ENCODE measurements at places on chromosomes 12 and 14. TPM values are rescaled to one million over a fixed set of nuclear protein-coding genes. Genes with fewer than 3 reads are reported as not detected.

DNA sequence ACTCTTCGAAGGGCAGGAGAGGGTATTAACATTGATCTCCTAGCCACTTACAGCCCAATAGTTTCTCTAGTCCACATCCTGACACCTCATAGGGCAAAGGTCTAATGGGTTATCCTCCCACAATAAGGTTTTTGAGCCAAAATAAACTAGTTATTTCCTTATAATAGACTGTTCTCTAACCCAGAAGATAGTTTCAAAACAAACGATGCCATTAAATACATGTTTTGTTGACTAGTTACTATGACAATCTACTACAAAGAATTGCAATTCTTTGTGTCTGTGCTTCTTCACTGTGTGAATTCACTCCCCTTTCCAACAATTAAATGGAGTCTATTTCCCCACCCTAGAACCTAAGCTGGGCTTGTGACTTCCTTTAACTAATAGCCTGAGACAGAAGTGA, 6.4 kb upstream of the ACTR10 start:
- DNase-seq = no peak

DNA sequence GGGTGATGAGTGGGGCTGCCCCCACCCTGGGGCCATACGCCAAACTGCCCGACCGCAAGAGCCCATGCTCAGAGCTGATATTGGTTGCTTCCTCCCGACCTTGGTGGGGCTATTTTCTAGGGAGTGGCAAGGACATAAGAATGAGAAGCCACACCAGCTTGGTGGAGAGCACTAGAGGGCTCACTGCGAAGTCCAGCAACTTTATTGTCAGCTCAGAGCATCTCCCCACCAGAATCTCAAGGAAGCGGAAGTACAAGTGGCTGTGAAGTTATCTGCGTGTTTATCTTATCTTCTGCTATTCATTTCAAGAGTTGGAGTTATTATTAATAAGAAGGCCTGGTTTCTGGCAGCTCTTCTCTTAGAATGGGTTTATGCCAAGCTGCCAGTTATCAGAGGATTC, 4.9 kb upstream of the PLXNC1 start:
- no peak for DNase-seq

DNA sequence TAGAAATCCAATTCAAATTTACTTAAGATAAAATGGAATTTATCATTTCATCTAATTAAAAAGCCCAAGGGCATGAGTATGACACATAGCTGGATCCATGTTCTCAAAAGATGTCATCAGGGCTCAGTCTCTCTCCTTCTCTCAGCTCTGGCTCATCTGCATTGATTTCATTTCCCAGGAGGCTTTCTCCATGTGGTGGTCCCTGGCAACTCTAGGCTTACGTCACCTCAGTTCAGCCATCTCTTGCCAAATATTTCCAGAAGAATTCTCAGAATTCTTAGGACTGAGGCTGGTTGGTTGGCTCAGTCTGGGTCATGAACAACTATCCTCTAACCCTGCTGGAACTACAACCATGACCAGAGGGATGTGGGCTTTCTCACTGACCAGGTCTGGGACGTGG, 65.3 kb downstream of the FOS start:
- no peak for DNase-seq

Gene KRT2
- not detected for total RNA-seq

DNA sequence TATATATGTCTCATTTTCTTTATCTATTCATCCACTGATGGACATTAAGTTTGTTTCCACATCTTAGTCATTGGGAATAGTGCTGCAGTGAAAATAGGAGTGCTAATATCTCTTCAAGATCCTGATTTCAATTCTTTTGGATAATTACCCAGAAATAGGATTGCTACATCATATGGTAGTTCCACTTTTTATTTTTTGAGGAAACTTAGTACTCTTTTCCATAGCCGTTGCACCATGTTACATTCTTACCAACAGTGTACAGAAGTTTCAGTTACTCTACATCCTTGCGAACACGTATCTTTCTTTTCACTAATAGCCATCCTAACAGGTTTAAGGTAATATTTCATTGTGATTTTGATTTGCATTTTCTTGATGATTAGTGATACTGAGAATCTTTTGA, 29.8 kb downstream of the TESPA1 start:
- DNase-seq = no peak

DNA sequence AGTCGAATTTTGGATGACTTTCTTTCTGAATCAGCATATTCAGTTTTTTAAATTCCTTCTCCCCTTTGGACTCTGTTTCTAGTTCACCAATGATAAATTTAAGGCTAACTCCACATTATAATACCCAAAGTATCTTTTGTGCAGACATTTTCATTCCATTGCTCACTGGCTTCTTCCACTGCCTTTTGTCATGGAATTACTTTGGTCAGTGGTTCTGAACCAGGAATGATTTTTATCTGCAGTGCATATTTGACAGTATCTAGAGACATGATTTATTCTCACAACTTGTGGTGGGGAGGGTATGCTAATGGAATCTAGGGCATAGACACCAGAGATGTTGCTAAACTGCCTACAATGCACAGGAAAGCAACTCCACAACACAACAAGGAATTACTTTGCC, 234.4 kb upstream of the PRKD1 start:
- DNase-seq = no peak

- DNase-seq = no peak
These were observed 54.8 kb upstream of the C14orf180 start for GRCh38 chr14:104524726-104525125.

- DNase-seq = no peak
These were observed 15.9 kb downstream of the AVIL start for GRCh38 chr12:57802607-57803006.

Gene IFI27
- 441 TPM for total RNA-seq

- no peak for DNase-seq
These were observed 9.0 kb upstream of the YLPM1 start for GRCh38 chr14:74754157-74754556.

- DNase-seq = no peak
These were observed 20.3 kb downstream of the SLC25A29 start for GRCh38 chr14:100285913-100286400.

- no peak for DNase-seq
These were observed 713 bp downstream of the ALKBH2 start for GRCh38 chr12:109092497-109093021.

GRCh38 chr14:66010695-66011094, 475.5 kb upstream of the CCDC196 start:
- DNase-seq = no peak

DNA sequence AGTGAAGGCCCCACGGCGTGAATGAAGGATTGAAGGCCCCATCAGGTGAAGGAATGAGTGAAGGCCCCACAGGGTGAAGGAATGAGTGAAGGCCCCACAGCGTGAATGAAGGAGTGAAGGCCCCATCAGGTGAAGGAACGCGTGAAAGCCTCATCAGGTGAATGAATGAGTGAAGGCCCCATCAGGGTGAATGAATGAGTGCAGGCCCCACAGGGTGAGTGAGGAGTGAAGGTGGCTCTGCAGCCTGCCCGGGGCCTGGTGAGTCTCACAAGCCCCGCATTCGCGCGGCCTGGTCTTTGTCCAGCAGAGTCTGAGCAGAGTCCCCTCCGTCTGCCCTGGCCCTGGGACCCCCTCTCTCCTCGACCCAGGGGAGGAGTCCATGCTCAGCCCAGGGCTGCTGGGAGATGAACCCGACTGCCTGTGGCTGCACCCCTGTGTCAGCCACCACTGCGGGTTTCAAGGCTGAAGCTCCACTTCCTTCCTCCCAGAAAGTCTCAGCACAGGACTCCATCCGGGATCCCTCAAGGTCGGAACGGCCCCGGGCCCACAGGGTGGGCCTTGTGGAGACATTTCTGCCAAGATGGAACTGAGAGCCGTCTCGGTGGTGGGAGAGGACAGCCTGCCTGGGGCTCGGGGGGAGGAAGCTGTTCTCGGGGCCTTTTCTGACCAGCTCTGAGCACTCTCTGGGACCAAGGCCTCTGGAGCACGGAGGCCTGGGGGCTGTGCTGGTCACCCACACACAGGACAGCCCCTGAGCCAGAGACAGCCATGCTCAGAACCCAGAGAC, 37.4 kb upstream of the TMEM179 start:
- DNase-seq = no peak

DNA sequence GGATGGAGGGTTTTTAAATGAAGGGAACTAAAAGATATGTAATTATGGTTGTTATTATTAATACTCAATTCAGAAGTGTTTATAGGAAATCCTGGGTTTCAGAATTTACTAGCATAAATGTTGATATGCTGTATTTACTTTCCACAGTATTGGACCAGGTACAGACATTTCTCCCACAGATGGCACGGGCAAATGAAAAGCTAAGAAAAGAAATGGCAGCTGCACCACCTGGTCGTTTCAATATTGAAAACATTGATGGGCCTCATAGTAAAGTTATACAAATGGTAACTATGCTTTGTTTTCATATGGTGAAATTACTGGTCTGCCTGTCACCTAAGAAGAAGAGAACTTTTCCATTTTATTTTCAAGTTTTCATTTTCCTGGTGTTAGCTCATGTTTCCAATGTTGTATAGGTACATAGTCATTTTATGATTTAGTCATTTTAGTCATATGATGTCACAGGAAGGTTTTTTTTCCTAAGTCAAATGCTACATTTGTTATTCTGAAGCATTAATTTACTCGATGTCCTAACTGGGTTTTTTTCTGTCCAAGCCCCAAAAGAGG, 5.5 kb downstream of the NOPCHAP1 start:
- DNase-seq = no peak

Gene TMTC1
- total RNA-seq = 49.0 TPM

Gene ALG10B
- 6.0 TPM for total RNA-seq

DNA sequence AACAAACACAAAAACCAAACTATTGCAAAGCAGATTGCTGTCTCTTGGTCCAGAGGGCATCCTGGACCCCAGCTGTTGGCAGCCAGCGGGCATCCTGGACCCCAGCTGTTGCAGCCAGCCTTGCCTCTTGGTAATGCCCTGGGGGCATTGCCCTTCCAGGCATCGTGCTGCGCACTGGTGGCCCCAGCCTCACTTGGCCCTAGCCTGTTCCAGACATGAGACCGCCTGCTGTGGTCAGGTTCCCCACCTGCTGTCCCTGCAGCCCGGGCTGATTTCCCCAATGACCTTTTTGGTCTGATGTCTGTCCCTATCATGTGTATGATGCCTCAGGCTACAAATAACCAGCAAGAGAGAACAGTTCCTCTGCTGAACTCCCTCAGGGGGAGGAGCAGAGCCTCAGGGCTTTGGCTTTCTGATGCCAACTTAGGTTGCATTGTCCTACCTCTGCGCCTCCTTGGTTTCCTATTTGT, 20.8 kb downstream of the MLXIP start:
- DNase-seq = no peak

Gene ALDH2
- 268 TPM for total RNA-seq

DNA sequence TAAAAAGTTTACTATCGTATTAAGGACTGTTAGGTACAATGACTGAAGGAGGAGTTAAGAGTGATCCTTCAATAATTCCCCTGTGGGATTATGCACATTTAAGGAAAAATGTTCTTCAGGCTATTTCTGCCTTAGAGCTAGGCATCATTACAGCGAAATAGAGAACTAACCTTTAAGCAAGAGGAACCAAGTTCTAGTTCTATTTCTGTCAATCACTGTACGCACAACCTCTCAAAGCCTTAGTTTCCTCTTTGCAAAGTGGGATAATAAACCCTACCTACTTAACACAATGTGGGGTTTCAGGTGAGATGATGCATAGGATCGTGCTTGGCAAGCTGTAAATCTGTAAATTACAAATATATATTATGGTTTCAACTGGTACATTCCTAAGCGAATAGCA, 15.4 kb downstream of the NTF3 start:
- DNase-seq = no peak

DNA sequence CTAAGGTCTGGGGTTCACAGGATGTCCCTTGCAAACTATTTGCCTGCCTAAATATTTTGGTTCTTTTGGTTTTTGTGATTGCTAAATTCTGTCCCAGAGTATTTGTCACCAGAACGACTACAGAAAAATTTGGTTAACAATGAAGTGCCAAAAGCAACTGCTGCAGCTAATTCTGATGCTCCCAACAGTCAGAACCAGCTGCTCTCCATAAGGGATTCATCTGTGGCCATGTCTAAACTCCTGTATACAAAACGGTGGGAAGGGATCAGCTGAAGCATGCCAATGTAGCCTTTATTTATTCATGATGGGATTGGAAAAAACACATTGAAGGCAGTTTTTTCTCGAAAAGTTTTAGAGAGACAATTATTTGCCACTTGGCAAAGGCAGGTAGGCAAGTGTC, 29.3 kb upstream of the PELI2 start:
- DNase-seq = no peak

Gene RFX4
- not detected for total RNA-seq

Gene TMPRSS12
- not detected for total RNA-seq

DNA sequence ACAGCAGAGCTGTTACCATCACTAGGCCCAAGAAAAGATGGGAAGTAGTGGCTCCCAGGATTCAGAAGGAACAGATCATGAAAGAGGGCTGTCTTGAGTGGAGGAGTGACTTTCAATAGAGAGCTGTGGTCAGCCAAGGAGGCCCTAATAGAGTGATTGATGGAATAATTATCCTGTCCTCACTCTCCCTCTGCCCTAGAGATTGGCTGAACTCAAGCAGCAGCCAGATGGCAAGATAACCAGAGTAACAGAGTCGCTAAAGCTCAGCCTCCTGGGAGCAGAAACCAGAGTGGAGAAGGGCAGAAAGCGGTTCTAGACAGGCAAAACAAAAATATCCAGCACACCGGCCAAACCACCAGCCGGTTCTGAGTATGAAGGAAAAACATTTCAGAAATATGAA, 23.1 kb downstream of the GMFB start:
- no peak for DNase-seq

GRCh38 chr14:40365305-40365704, 933.1 kb upstream of the FBXO33 start:
- no peak for DNase-seq

DNA sequence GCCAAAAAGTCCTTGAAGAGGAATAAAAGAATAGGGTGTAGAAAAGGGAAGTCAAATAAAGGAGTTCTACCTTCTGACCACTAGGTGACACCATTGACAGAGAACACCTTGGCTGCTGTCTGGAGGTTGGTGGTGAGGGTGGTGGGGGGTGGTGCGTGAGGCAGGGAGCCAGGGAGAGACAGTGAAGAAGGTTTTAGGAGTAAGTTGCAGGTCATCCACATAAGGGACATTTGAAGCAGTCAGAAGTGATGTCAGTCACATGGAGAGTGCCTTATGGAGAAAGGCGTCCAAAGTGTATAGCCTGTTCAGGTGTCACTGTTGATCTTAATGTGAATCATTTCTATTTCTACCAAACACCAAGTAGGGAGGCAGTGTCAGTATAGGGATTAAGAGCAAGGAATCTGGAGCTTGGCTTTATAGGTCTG, 279.3 kb upstream of the DDHD1 start:
- peak; percentile 19 for DNase-seq

Gene TMEM30B
- total RNA-seq = 0.82 TPM

Data from left cardiac atrium (tissue), 4 donors.